ENCODE measurements at places on chromosomes 12 and 14. TPM values are rescaled to one million over a fixed set of nuclear protein-coding genes. Genes with fewer than 3 reads are reported as not detected.

- DNase-seq: no peak
- no peaks in the 10 kb centered on the region for H3K4me1 ChIP-seq
- no peaks in the 10 kb centered on the region for H3K27me3 ChIP-seq
- no peaks in the 10 kb centered on the region for H3K36me3 ChIP-seq
These were observed 19.1 kb downstream of the HELB start for GRCh38 chr12:66321435-66321834.

DNA sequence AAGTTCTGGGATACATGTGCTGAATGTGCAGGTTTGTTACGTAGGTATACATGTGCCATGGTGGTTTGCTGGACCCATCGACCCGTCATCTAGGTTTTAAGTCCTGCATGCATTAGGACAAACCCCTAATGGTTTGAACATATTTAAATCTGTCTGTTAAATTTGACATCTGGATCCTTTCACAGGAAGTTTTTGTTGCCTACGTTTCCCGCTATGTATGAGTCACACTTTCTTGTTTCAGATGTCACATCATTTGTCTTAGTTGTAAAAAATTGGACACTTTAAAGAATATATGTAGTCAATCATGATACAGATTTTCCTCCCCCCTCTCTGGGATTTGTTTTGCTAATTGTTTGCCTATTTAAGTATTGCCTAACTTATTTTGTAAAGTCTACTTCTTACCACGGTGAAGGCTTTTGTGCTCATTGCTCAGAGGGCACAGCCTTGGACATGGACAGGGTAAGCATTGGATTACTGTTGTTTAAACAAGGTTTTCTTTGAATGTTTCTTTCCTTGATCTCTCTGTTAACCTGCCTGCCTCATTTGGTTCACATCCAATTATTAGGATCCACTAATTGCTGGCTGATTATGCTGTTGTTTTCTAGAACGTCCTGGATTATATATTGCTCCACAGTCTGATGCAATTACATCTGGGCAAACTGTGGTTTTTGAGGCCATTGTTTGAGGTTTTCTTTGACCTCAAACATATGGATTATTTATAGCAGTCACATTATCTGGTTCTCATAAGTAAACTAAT is 1441.4 kb downstream of the AACS start:
- H3K4me1 ChIP-seq: no peaks in the 10 kb centered on the region
- H3K4me3 ChIP-seq: no peak overlapping the region
- H3K27me3 ChIP-seq: no peaks in the 10 kb centered on the region
- no peak for DNase-seq
- H3K36me3 ChIP-seq: no peaks in the 10 kb centered on the region
- H3K27ac ChIP-seq: no peak overlapping the region

DNA sequence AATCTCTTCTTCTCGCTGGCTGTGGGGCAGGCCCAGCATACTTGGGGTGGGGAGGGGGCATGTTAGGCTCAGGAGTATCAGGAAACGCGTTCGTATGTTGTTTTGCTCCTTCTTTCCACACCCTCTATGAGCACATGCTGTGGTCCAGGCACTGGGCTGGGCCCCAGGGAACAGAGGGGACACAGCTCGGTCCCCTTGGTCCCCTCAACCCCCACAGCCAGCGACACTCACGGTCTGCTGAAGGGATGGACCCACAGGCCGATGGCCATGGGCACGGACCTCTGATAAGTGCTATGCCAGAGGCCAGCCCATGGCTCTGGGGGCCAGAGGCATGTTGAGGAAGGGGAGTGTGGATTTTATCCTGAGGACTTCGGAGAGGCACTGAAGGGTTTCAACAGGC is 6.2 kb downstream of the IFI27 start:
- no peak for DNase-seq
- no peaks in the 10 kb centered on the region for H3K36me3 ChIP-seq
- no peak overlapping the region for H3K27ac ChIP-seq
- peaks cover 7% of the 10 kb centered on the region for H3K4me1 ChIP-seq
- H3K4me3 ChIP-seq: no peak overlapping the region
- no peaks in the 10 kb centered on the region for H3K27me3 ChIP-seq

DNA sequence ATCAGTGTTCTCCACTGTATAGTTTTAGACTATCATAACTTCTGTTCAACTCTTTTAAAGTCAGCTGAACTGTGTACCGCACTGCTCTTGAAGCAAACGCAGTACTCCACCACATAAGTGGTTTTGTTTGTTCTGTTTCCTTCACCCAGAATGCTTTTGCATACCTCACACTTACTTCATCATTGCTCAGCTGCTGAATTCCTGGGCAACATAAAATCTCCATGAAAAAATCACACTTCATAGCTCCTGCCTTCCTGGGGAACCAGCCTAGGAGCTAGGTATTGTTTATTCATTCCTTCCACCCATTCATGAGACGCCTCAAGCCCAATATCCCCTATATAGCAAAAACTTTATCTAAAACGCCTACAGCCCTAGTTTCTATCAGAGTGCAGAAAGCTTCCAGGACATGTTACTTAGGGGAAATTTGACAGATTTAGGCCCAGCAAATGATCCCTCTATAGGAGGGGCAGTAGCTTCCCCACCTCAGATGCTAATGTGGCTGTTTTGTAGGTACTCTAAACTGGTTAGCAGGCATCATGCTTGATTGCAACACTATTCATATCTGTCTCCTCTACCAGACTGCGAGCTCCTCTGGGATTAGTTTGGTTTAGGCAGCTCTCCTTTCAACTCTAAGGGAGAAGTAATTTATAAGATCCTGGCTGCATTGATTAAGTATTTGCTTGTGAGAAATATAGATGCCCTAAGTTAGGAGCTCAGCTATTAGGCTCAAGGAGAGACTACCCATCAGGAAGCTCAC is 44.5 kb downstream of the LRRC9 start:
- no peaks in the 10 kb centered on the region for H3K36me3 ChIP-seq
- no peaks in the 10 kb centered on the region for H3K27me3 ChIP-seq
- no peaks in the 10 kb centered on the region for H3K4me1 ChIP-seq
- no peak overlapping the region for H3K4me3 ChIP-seq

- no peak overlapping the region for H3K4me3 ChIP-seq
- peaks cover 13% of the 10 kb centered on the region for H3K36me3 ChIP-seq
- no peaks in the 10 kb centered on the region for H3K27me3 ChIP-seq
- DNase-seq: no peak
These were observed 133.5 kb downstream of the NCOR2 start for GRCh38 chr12:124433879-124434278.

DNA sequence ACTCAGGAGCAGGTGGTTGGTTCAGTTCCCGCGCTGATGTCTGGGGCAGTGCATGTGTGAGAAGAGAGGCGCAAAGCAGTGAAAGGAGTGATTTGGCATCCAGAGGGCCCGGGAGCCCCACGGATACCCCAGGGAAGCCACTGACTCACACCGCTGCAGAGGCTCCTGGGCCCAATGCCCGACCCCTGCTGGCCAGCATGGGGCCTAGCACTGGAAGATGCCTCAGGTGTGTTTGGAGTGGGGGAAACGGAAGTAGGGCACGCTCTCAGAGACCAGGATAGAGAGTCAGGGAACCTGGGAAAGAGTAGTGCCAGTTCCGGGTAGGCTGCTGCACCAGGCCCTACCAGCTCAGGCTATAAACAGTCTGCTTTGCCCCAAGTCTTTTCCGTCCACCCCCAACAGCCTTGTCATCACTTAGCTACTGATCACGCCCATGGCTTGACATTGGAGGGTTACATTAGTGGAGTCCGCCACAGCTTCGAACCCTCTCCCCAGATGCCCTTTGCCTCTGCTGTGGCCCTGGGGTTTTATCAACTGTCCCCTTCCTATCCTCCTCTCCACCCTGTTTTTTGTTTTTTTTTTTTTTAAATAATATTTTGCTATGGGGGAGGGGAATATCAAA is 9.5 kb upstream of the CSAD start:
- no peak for DNase-seq
- H3K27ac ChIP-seq: no peak overlapping the region
- no peak overlapping the region for H3K4me3 ChIP-seq
- H3K27me3 ChIP-seq: no peaks in the 10 kb centered on the region

GRCh38 chr12:109029411-109029810 is 8.5 kb upstream of the SVOP start:
- DNase-seq: no peak
- H3K36me3 ChIP-seq: no peaks in the 10 kb centered on the region
- no peaks in the 10 kb centered on the region for H3K4me1 ChIP-seq
- no peak overlapping the region for H3K4me3 ChIP-seq

DNA sequence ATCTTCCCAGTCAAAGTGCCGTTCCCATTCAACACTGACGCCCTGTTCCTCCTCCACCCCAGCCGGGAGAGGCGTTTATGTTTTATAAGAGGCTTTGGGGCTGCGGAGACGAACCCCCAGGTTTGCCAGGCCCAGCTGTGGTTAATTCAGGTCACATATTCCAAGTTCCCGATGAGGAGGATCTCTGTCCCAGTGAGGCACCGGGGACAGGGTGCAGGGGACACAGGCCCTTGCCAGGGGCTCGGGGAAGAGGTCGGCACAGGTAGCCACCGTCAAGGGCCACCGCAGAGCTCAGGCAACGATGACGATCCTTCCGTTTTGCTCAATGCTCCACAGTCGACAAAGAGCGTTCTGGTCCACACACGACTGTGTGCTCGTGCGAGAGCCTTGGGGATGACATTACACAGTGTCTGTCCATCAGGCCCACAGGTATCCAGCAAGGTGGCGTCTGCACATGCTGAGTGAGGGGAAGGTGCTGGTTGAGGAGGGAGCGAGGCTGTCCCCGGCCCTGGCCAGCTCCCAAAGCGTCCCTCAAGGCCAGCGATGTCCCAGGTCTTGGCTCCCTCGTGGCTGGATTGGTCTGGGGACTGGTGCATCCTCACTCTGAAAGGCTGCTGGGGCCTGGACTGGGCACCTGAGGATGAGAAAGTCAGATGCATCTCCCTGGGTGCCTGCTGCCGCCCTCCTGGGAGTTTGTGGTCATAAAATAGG is 189.2 kb upstream of the C14orf180 start:
- H3K27me3 ChIP-seq: no peaks in the 10 kb centered on the region
- no peak overlapping the region for H3K4me3 ChIP-seq
- H3K4me1 ChIP-seq: no peaks in the 10 kb centered on the region
- DNase-seq: no peak
- H3K27ac ChIP-seq: no peak overlapping the region

DNA sequence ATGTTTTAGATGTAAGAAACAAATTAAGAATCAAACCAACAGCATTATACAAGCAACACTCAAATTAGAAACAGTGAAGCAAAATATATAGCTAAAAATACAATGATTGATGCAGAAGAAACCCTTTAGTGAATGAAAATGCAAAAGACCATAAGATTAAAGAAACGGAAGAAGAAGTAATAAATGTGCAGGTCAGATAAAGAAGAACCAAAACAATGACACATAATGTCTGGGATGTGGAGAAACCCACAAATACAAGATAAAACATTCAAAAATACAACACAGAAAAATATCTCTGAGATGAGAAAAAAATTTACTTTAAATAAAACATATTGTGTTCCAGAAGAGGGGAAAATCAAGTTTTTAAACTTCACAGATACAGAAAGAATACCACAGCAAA is 73.4 kb upstream of the AVPR1A start:
- no peaks in the 10 kb centered on the region for H3K4me1 ChIP-seq
- DNase-seq: no peak
- no peak overlapping the region for H3K4me3 ChIP-seq
- H3K36me3 ChIP-seq: no peaks in the 10 kb centered on the region
- no peaks in the 10 kb centered on the region for H3K27me3 ChIP-seq

Gene SERPINA10
- not detected for total RNA-seq

Gene KRT3
- total RNA-seq: 1.6 TPM

Gene DDN
- total RNA-seq: 0.26 TPM

- no peaks in the 10 kb centered on the region for H3K36me3 ChIP-seq
- no peak overlapping the region for H3K4me3 ChIP-seq
- no peaks in the 10 kb centered on the region for H3K27me3 ChIP-seq
- H3K4me1 ChIP-seq: peaks cover 6% of the 10 kb centered on the region
- H3K27ac ChIP-seq: no peak overlapping the region
- no peak for DNase-seq
These were observed 153.7 kb upstream of the SFSWAP start for GRCh38 chr12:131557078-131557709.

GRCh38 chr12:127957001-127957660 is 309.8 kb upstream of the TMEM132C start:
- no peaks in the 10 kb centered on the region for H3K36me3 ChIP-seq
- no peak overlapping the region for H3K4me3 ChIP-seq
- H3K4me1 ChIP-seq: no peaks in the 10 kb centered on the region
- no peak for DNase-seq
- H3K27me3 ChIP-seq: no peaks in the 10 kb centered on the region

DNA sequence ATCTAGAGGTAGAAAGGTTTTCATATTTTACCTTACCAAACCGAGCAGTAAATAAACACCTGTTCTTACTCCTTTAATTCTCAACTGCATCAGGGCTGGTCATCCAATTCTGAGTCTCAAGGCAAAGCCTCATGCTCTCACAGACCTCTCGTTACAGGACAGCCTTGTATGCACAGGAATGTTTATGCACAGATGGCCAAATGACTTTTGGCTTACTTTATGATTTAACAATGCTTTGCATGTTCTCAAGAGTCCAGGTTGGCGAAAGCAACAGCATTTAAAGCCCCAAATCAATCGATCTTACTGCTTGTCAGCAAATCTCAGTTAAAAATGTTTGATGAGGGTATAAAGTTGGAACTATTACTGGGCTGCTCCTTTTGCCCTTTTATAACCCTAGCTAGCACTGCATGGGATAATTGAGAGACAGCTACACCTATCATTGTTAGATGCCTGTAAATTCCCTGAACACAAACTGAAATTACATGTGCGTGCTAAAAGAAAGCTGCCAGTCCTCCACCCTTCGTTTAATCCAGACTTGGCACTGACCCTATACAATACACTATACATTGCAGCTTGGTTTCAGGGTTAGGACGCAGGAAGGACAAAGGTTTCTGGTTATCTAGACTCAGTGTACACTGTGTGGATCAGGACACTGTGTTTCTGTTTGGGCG is 63.6 kb downstream of the TMCC3 start:
- DNase-seq: no peak
- no peaks in the 10 kb centered on the region for H3K27me3 ChIP-seq
- peak overlapping the region; percentile 37 for H3K27ac ChIP-seq

DNA sequence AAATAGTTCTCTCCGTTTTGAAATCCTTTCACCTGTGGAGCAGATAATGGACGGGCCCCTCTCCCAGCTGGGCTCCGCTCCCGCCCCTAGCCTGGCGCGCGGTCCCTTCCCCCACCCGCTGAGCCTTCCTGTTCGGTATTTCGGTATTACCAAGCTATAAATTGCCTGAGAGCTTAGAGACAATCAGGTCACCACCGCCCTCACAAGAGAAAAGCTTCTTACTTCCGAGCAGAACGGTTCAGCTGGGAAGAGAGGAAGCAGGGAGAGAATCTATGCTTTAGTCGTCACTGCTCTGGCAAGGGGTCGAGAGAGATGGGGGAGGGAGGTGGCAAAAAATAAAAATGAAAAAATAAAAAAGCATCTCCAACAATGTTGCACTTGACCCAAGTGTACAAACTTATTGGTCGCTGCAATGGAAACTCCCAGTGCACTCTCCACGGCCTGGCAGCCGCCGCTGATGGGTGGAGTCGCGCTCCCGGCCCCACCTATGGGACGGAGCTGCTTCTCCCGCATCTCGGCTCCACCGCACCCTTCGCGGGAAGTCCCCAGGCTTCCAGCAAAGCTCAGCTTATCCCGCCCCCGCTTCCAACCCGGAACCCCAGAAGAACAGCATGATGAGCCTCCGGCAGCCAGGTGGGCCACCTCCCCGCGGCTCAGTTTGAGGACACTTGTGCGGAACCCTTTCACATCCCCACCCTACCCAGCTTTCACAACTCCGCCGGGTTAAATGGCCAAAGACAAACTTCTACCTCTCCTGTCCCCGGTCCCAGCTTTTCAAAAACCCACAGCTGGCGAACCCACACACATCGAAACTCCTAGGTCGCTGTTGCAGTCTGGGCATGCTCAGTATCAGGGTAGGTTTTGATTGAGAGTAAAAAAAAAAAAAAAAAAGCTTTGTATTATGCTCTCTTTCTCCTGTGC is 832 bp upstream of the SYT1 start:
- no peaks in the 10 kb centered on the region for H3K27me3 ChIP-seq
- DNase-seq: no peak
- peak overlapping the region; percentile 65 for H3K4me3 ChIP-seq
- no peaks in the 10 kb centered on the region for H3K36me3 ChIP-seq
- peaks cover 23% of the 10 kb centered on the region for H3K4me1 ChIP-seq
